Vagina (tissue), 2 donors: ENCODE measurements at places on chromosomes 1 and 21. TPM values are rescaled to one million over a fixed set of nuclear protein-coding genes. Genes with fewer than 3 reads are reported as not detected.
A peak's percentile ranks its signal among the peaks of the same experiment; 100 is the strongest.

DNA sequence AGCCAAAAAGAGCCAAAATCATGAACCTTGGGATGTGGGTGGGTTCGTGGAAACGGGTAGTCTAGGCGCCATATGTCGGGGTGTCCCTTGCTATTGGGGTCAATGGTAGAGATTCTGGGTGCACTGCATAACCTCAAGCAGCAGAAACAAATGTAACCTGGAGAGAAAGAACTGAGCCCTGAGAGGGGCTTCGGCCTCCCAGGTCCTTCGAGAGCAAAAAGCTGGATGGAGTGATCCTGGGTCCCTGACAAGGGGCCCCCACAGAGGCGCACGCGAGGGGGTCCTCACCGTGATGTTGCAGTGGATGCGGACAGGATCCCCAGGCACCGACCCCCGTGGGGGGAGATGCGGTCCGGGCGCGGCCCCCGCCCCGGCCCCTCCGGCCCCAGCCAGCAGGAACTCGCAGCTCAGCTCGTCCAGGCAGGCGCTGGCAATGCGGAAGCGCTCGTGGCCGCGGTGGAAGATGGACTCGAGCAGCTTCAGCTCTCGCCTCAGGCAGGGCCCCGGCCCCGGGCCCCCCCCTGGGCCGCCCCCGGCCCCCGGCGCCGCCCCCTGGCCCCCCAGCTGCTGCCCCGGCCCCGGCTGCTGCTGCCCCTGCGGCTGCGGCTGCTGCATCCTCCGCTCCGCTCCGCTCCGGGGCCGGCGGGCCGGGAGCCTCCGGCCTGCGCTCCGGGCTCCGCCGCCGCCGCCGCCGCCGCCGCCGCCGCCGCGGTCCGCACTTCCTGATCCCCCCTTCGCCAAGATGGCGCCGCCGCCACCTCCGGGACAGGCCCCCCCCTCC, at the start of gene UBE2Q1:
Gene UBE2Q1 (minus strand): TSS at position 724 of the 781 bp plus-strand sequence. CDS start 109 bp downstream, at position 615.
- DNase-seq: peak; percentile 91

DNA sequence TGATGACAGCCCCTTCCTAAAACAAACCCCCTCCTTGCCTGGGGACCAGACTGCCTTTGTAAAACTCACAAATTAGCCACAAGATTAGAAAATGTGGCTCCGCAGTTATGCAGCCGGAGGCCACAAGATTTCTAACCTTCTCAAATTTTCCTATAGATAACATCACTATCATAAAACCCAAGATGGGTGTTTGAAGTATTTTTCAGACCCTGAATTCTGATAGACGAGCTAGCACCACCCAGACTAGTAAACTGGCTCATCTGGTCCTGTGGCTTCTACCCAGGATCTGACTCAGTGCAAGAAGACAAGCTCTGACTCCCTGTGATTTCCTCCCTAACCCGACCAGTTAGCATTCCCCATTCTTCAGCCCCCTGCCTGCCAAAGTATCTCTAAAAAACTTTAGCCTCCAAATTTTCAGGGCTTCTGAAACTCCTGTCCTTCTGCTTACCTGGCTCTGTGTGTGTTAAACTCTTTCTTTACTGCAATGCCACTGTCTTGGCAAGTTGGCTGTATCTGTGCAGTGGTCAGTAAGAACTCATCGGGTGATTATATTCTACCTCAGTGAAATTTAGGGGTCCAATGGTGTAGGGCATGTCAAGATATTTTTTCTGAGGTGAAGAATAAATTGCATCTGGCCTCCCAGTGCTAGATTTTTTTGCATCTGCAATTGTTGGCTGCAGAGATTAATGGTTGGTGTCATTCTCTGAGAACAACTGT, 102.1 kb downstream of the S1PR1 start:
- no peak for DNase-seq

DNA sequence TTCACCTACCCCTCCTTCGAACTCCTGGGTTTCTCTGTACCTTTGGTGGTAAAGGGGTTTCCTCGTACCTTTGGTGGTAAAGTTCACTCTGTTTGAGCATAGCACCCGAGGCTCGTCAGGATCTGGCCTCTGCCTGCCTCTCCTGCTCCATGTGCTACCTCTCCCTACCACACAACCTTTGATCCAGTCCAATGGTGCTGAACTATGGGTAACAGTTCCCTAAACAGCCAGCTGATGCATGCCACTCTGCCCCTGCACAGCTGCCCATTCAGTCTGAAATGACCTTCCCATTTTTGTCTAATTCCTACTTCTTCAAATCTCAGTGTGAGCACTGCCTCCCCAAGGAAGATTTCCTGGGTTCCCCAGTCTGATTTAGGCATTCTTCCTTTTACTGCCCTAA, 14.0 kb downstream of the OVAAL start:
- DNase-seq: no peak

- no peak for DNase-seq
Observed at GRCh38 chr1:160070243-160071163, 543 bp upstream of the KCNJ10 start.

DNA sequence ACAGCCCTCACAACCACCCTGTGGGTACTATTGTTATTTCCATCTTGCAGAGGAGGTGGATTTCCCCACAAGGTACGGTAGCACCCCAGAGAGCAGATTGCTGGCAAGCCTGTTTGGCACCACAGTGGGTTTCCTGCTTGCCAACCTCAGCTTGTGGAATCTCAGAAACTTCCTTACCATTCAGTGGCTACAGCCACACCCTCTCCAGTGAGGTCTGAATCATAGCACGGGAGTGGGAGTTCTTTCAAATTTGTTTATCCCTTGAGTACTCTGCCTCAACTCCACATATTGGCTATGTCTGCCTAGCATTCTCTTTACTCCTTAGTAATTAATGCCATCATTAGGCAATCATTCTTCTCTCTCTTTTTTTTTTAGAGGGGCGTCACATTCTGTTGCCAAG, 162.1 kb downstream of the PTPRU start:
- no peak for DNase-seq

- DNase-seq: no peak
Observed at GRCh38 chr1:23751050-23751814, 8.0 kb downstream of the ELOA start.

GRCh38 chr1:37480125-37480466, 5.7 kb downstream of the ZC3H12A start:
- DNase-seq: peak; percentile 92

DNA sequence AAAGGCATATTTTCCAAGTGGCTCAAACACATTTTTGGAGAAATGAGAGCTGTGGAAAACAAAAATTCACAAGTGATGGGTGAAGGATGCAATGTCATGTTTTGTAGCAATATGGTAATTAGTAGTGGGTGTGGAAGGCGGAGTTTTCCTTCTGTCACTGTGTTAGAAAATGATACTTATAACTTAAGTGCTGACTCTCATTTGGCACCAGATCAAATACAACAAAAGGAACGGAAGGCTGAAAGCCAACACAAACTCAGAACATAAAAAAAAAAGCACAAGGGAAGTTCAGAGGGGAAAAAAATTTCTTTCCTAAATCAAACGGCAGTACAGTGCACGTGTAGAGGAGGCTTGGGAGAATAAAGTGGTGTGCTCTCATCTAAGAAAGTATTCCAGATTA, at the start of gene TNFSF18:
Gene TNFSF18 (minus strand): TSS at position 77 of the 400 bp plus-strand sequence. CDS start 45 bp downstream, at position 32.
- no peak for DNase-seq

GRCh38 chr1:112581586-112582192, 37.3 kb downstream of the ST7L start:
- no peak for DNase-seq

Gene FOXD3
- not detected for total RNA-seq

Gene DAB1
- total RNA-seq: 0.25 TPM

Gene OR14I1
- not detected for total RNA-seq

Gene STYXL2
- not detected for total RNA-seq

Gene ZNF695
- total RNA-seq: 0.49 TPM

Gene OR2L3
- total RNA-seq: not detected

Gene A3GALT2
- not detected for total RNA-seq

Gene TCHH
- 0.25 TPM for total RNA-seq

Gene SUSD4
- 26.3 TPM for total RNA-seq
